Activated CD4-positive, alpha-beta T cell treated with anti-CD3 and anti-CD28 coated beads, Interleukin-2, amount 50 U/mL, for 16 hours (primary cell): ENCODE measurements at places on chromosomes 11 and 22.

DNA sequence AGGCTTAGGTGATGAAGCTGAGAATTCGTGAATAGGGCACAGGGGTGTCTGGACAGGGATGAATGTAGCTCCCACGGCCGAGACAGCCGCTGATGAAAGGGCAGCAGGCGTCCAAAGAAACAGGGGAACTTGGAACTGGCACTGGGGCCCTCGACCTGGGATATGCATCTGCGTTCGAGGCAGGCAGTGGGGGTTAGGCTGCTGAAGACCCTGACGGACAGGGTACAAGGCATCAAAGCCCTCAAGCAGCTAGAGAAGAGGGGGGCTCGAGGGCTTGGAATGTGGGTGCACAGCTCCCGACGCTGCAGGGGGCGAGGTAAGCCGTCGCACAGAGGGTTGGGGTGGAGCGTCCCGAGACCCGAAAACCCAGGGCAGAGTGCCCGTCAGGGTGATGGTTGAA, 6.9 kb upstream of the SYT8 start:
- DNase-seq: no peak

GRCh38 chr11:59728913-59729312, 15.3 kb upstream of the OR10V1 start:
- DNase-seq: peak; percentile 29

DNA sequence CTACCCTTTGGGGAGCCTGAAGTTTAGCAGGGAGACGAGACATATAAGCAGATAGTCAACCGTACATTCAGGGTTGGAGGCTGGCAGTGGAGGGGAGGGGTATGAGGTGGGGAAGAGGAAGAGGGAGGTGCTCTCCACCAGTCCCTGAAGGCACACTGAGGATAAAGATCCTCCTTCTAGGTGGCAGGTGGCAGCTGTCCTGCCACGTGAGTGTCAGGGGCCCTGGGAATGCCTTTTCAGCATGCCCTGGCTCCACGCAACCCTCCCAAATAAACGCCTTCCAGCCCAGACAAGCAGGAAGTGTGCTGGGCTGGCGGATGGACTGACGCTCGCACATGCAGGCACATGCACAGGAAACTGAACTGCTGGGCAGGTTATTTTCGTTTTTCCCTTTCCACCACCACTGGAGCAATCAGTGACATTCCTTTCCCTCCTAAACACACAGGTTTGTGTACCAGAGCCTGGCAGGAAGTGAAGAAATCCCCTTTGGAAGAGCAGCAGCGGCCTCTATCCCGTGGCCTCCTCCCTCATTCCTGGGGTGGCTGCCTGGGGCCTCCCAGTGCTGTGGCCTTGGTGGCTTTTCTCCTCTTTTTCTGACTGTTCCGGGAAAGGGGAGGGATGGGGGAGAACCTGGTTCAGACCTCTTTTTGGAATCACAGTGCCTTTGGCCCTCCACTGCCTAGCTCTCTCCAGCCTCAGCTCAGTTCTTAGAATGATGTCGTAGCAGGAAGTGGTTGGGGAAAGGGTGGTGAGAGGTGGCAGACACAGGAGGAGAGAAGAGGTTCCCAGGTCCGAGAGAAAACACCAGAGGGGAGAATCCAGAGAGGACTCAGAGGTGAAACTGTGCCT, 157.0 kb upstream of the TIMP3 start:
- DNase-seq: peak; percentile 59

DNA sequence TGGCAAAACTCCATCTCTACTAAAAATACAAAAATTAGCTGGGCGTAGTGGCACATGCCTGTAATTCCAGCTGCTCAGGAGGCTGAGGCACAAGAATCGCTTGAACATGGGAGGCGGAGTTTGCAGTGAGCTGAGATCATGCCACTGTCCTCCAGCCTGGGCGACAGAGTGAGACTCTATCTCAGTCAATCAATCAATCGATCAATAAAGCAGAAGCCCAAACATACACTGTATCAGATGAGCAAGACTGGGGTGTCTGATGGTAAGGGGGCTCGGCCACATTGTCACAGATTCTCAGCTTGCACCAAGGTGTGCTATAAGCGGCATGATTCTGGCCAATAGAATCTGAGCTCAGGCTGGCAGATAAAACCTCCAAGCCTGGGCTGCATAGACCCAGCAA, 261.1 kb downstream of the BUD13 start:
- DNase-seq: no peak

DNA sequence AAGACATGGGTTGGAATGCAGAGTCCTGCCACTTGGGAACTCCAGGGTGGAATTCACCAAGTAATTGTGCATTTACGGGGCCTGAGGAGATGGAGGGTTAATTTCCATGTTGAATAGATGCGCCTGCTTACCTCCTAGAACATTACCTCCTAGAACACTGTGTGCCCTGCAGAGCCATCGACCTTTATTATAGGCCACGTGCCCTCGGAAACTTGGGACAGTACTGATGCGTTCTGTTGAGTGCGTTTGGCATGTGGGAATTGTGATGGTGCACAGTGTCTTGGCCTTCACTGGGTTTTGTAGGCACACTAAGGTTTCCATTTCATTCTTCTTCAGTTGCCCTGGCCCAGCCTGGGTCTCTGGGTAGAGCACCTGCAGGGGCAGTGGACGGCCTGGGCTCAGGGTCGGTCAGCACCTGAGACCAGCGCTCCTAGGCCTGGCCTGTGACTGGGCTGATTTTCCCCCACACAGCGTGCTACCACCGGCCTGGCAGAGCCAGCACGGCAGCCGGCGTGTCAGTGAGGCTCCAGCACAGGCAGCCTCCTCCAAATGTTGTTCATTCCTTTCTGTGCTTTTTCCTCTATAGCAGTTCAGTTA, 12.7 kb downstream of the TRMU start:
- no peak for DNase-seq

GRCh38 chr11:27028561-27028965, 12.1 kb upstream of the BBOX1 start:
- no peak for DNase-seq

GRCh38 chr22:40238425-40239344, 61.0 kb downstream of the TNRC6B start:
- DNase-seq: peak; percentile 65

DNA sequence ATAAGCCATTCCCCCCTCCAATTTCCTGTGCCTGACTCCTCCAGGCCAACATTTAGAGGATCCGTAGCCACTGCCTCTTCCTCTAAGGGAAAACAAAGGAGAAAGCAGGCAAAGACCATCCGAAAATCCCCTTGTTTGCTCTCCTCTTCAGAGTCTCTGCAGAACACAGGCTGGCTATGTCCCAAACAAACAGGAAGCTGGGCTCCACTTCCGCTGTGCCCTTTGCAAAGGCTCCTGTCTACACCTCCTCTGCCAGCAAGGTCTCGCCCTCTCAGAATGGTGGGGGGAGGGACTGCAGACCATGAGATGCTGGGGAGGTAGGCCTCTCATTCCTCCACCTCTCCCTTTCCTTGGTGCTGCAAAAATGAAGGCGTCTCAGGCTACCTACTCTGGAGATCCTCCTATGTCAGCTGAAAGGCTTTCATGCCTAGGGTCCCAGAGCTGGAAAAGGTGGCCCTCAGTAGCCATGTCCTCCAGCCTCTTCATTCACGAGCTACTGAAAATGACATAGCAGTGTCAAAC, 596.2 kb downstream of the BUD13 start:
- no peak for DNase-seq

DNA sequence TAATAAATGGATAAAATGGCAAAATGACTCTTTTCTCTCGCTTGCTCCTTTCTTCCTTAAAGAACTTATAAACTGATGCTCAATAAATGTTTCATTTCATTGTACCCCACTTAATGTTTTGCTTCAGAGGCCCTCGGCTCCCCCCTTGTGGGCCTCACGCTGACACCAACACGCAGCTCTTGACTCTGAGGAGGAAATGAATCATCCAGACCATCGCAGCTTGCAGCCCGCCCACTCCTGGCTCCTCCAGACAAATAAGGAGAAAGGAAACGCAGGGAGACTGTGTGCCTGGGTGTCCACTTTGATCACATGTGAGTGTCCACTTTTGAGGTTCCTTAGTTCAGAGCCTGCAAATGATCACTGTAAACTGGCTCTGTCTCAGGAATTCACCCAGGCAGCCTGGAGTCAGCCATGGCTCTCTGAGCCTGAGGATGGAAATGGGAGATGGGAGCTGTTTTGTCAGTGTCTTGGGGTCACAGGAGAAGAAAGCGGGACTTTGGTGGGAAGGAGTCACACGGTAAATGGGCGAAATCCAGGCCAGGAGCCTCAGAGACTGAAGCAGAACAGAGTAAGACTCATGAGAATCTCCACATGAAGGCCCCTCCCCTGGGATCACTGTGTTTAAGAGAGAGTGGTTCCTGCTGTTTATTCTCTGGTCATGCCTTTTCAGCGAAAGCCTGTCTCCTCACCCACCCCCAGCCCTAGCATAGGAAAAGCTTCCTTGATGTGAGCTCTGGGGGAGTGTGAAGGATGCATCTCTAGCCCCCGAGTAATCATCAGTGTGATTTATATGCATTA, 96.5 kb downstream of the CWC15 start:
- peak; percentile 80 for DNase-seq

DNA sequence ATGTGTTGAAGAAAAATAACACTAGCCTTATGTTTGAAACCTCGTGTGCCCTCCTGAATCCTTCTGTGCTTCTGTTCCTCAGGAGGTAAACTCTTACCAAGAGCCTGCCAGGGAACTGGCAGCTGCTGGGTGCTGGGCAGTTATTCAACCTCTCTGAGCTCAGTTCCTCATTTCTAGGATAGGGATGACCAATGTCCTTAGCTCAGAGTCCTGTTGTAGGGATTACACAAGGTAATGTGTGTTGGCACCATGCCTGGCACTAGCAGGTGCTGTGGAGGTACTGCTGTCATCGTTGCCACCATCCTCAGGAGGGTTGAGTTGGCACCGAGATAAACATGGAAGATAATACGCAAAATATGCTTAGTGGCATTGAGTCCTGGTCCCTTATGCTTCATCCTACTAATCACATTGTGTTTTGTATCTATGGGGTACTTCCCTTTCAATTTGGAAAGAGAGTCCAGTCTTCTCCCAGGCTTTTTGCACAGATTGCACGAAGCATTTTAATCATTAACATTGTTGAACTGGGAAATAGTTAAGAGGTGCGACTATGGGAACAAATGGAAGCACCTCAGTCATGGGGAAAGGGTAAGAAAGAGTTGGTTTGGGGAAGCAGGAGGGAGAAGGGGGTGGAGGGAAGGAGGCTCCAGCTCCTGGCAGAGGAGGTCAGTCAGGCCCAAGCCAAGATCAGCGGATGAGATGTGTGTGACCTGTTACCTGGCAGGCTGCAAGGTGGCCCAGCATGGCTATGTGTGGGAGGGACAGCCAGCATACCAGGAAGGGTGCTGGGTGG, 56.7 kb downstream of the CABIN1 start:
- DNase-seq: no peak

GRCh38 chr11:60513496-60514460, 1.4 kb upstream of the MS4A13 start:
- DNase-seq: no peak

DNA sequence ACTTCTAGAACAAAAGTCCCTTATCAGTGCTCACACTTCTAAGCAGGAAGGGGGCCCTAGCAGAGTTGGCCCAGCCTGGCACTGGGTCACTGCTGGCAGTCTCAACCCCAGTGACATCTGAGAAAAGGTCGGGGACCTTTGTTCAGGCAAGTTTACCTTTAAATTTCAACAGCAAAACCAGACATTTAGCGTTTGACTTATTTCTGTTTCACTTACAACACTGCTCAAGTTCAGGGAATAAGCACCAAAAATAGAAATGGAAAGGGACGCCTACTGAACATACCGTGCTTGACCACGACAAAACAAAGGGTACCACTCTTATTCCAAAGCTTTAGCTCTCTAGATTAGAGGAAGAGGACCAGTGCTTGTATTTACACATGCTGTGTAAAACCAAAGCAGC, 26.2 kb downstream of the PITPNB start:
- DNase-seq: no peak

- DNase-seq: no peak
Observed at GRCh38 chr22:29298641-29299040, 7.8 kb upstream of the GAS2L1 start.

DNA sequence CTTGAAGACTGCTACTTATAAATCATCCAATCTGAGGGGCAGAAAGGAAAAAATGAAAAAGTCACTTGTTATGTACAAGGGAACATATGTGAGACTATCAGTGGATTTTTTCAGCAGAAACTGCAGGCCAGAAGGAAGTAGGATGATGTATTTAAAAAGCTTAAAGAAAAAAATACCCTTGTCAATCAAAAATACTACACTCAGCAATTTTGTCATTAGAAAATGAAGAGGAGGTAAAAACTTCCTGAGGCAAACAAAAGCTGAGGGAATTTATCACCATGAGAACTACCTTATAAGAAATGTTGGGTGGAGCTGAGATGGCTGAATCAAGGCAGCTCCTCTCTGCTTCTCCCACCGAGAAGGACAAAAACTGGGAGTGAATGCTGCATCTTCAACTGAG, 21.1 kb downstream of the MRGPRX2 start:
- DNase-seq: no peak

GRCh38 chr11:35675901-35676610, 13.5 kb downstream of the TRIM44 start:
- DNase-seq: no peak

DNA sequence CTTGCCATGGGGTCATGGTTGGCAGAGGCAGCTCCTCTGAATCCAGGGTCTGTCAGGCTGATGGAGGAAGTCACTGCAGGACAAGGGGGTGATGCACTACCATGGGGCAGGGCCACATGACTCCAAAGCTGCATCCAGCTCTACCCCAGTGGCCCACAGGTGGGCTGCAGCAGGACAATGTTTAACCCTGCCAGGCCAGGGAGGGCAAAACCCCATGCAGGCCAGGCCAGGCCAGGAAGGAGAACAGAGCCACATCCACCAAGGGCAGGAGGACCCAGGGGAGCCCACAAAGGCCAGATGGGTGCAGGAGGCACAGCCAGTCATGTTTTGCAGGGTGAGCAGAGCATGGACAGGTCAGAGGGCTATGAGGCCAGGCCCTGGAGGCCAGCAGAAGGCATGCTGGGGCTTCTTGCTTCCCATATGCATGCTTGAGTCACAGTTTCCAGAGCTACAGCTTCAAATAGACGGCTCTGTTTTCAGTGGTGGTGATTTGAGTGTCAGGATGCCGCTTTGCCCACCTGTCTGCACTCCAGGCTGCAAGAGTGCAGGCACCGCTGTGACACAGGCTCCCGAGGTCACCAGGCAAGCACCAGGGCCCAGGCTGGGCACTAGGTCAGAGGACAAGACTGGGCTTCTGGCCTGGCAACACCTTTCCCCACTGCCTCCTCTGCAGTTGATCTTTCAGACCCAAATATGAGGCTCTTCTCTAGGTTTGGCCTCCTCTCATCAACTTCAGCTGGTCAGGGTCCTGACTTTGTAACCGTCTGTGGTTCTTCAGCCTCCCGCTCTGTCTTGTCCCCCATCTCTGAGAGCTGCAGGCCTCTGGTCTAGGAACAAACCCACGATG, 22.9 kb downstream of the RSPH14 start:
- DNase-seq: no peak

- DNase-seq: no peak
Observed at GRCh38 chr11:27820249-27820648, 120.0 kb upstream of the BDNF start.

GRCh38 chr11:64358536-64358906, 441 bp upstream of the RPS6KA4 start:
- no peak for DNase-seq
